ENCODE measurements at places on chromosomes 6 and 20.

DNA sequence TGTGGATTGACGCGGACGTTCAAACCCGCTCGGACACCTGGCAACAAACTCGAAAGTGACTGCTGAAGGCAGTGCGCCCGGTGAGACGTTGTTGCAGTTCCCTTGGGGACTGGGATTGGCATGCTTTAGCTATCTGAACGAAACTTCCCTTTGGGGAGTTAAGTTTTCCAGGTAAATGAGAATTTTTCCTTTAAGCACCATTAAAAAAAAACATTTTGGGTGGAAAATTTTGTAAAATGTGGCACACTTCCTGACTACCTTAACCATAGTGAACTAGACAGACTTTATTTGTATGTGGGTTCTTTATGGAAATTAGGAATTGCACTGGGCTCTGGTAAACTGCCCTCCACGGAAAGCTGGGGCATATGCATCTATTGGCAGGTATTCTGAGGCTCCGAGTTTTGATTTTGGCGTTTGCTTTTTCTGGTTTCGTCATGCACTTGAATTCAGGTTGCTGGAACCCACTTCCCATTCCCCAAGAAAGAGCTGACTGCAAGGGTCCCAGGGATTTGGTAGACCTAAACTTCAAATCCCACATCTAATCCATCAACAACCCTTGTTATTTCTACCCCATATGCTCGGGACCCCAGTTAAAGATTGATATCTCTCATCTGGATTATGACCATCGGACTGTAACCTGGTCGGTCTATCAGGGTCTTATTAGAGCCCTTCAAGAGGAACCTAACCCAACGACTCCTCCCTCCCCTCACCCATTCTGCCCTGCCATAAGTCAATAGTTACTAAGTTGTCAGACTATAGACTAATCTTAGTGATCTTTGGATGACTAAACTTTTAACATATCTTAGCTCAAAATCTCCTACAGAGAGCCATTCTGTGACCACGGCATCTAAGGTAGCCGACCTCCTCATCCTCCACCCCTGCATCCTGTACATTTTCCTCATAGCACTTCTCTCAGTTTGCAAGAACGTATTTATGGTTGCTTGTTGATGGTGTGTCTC lies 800 bp upstream of the DYNLT1 start:
- no peak for DNase-seq

- DNase-seq = no peak
Measured at GRCh38 chr6:34273242-34273805, 24.5 kb upstream of the SMIM29 start.

DNA sequence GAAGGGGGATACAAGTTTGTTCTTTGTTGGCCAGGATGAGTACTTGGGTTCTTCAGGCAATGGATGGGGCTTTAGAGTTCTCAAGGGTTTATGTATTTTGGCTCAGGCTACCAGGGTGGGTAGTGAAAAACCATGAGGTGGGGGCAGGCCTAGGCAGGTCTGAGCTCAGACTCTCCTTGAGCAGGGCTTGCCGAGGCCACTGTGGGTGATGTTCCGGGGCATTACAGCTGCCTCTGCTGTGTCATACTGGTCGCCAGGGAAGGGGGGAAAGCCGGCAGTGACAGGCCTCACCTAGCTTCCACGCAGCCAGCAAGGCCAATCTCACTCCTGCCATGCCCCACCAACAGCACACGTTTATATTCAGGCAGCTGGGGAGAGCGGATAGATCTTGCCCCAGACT lies 79.6 kb downstream of the BCKDHB start:
- no peak for DNase-seq

DNA sequence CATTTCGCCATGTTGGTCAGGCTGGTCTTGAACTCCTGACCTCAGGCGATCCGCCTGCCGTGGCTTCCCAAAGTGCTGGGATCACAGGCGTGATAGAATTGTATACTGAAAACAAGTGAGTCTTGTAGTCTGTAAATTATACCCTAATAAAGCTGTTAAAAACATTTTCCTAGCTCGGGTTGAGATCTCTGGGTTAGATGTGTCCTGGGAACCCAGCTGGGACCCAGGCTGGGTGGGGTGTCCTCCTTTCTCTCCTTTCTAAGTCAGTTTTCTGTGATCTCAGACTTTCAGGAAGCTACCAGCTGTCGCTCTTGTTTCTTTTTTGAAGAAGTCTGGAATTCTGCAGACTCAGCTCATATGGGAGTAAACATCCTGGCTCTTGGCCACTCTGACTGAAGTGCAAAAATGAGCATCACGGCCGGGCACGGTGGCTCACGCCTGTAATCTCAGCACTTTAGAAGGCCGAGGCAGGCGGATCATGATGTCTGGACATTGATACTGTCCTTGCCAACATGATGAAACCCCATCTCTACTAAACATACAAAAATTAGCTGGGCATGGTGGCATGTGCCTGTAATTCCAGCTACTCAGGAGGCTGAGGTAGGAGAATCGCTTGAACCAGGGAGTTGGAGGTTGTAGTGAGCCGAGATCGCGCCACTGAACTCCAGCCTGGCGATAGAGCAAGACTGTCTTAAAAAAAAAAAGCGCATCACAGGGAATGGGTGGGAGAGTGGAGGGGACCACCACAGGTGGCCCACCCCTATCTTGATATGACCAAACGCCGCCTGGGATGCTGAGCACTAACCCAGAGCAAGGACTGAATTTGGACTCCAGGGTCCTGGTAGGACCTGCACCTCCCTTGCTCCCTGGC lies 9.9 kb upstream of the PCIF1 start:
- no peak for DNase-seq

GRCh38 chr6:36641543-36641942 lies 37.0 kb upstream of the CDKN1A start:
- no peak for DNase-seq
